ENCODE measurements at places on chromosomes 3 and 15.

DNA sequence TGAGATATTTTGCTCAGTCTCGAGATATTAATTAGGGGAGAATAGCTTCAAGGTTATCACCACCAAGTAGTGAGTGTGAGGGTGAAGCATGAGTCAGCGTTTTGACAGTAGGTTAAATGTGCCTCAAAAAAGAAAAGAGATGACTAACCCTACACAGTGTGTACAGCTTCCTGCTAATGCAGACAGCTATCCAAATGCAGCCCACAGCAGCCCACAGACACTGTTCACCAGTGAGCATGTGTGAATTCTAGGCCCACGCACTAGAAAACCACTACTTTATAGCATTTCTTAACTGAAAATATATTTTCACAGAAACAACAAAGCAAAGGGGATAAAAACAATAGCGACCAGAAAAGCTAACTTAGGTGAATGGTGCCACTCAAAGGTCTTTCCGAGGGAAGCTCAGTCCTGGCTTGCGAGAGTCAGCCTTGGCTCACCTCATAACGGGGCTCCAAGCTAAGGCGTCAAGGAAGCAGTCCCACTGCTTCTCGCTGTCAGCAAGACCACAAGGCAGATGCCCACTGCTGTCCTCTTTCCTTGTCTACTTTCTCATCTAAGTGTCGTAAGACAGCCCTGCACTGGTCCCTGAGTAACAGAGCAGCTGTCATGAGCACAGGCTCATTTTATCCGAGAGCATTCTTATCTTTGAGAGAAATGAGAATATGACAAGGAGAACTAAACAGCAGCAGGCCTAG is 47.6 kb downstream of the TXNRD3 start:
- DNase-seq, result peak; percentile 59

GRCh38 chr15:72147418-72147817 is 29.2 kb downstream of the SENP8 start:
- DNase-seq, result no peak

GRCh38 chr15:60396958-60397771 is 621 bp downstream of the ANXA2 start:
- no peak for DNase-seq

DNA sequence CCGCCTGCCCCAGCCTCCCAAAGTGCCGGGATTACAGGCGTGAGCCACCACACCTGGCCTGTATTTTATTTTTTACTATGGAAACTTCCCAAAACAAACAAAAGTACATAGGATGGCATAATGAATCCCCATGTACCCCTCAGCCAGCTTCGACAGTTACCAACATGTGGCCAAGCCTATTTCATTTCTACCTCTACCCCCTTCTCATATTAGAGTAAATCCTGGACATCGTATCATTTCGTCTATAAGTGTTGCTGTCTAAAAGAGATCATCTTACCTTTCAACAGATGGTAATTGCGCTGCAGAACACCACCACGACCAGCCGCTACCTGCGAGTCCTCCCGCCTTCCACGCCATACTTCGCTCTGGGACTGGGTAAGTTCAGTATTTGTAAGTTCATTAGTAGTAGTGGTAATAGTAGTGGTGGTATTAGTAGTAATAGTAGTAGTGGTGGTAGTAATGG is 44.9 kb downstream of the DLEC1 start:
- DNase-seq, result no peak

- no peak for DNase-seq
Observed at GRCh38 chr3:67044955-67045354, 46.8 kb downstream of the KBTBD8 start.

GRCh38 chr3:194308601-194309449 is 42.3 kb downstream of the CPN2 start:
- no peak for DNase-seq

GRCh38 chr3:141371882-141372281 is 3.6 kb downstream of the ZBTB38 start:
- no peak for DNase-seq

- no peak for DNase-seq
Observed at GRCh38 chr3:2211568-2211967, 112.9 kb downstream of the CNTN4 start.

GRCh38 chr3:55144015-55144673 is 216.3 kb upstream of the LRTM1 start:
- DNase-seq, result no peak

- DNase-seq, result no peak
Observed at GRCh38 chr15:86157606-86158293, 78.1 kb downstream of the AGBL1 start.

DNA sequence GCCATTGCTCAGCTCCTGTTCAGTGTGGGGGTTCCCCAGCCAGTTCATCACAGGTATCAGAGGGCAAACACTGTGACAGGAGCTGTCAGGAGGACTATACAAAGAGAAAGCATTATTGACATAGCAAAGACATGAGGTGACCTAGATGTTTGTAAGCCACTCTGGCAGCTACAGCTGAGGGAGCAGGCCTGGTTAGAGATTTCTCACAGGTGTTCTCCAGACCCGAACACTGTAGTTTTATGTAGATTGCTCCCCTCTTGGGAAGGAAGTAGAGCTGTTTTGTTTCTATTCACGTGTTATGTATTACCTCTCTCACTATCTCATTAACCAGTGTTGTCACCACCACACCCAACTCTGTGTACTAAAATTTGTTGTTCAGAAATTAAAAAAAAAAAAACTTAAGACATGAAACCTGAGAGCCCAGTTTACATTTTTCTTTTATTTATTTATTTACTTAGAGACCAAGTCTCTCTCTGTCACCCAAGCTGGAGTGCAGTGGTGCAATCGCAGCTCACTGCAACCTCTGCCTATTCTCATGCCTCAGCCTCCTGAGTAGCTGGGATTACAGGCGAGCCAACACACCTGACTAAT is 123.7 kb downstream of the RBPMS2 start:
- DNase-seq, result no peak

- DNase-seq, result no peak
Observed at GRCh38 chr15:34709866-34710265, 44.9 kb downstream of the GJD2 start.

DNA sequence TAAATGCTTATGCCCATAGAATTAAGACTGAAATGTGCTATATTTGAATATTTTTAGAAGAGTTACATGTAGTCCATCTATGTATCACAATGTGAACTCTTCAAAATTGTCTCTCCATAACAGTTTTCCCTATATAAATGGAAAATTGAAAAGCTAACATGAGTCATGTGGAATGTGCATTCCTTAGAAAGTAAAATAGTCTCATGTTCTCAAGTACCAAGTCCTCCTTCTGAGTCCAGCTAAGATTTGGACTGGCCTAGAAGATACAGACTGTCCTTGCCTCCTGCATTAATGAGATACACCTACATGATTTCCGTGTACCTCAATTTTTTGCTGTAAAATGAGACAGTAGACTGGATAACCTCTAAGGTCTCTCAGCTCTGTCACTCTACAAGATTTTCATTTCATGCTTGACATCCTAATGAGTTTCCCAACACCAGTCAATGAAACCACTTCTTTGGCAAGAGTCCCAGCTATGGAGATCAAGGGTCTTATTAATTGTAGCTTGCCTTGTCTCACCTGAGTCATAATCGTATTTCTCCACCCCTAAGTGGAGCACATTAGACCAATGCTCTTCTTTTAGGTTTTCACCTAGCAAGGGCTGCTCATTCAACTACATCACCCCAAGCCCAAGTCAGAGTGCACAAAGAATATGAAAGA is 350.6 kb upstream of the IL12A start:
- no peak for DNase-seq

DNA sequence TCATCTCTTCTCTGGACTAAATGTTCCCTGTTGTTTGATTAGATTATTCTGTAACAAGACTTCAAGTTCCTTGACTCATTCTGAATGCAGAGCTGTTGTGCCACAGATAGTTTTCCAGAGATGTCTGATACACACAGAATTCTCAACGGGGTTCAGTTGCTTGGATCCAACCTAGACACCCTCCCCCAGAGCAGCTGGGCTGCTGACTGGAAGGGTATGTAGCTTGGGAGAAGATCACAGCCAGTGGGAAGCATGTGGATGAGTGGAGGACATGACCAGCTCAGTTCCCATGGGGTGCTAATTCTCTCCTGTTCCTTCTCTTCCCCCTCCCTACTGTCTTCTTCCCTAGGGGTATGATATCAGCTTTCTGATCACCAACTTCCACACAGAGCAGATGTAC is 6.6 kb upstream of the TTLL3 start:
- DNase-seq, result no peak

GRCh38 chr3:24520101-24520495 is 25.4 kb upstream of the THRB start:
- no peak for DNase-seq

- DNase-seq, result no peak
Observed at GRCh38 chr15:79513940-79514339, 81.8 kb downstream of the MINAR1 start.

GRCh38 chr15:56891852-56892440 is 26.5 kb upstream of the TCF12 start:
- no peak for DNase-seq

DNA sequence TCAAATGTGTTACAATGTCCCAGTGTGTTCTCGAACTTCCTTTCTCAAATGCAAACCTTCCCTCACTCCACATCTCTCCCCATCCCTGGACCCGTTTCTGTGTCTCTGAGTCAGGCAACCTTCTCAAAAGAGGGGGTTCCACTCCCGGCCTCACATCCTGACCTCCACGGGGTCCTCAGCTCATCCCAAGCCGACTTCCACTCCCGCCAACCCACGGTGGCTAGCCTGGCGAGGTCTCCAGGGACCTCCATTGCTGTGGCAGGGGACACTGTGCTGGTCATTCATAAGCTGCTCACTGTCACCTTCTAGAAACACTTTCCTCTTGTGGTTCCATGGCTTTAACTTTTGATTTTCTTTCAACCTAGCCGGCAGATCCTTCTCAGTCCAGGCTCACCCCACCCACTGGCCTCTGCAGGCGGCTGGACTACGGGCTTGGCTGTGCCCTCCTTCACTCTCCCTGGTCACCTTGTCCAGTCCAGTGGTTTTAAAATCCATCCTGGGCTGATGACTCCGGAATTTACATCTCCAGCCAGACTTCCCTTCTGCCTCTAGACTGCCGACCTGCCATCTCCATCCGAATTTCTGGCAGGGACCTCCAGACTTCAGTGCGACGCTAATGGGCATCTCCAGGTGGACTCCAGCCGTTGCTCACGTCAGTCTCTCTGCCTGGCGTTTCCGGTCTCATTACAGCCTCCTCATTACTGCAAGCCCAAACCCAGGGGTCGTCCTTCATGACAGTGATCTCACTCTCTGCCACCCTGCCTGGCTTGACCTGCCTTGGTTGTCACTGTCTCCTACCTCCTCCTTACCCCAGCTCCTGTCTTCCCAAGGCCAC is 20.0 kb downstream of the ABTB1 start:
- DNase-seq, result no peak

DNA sequence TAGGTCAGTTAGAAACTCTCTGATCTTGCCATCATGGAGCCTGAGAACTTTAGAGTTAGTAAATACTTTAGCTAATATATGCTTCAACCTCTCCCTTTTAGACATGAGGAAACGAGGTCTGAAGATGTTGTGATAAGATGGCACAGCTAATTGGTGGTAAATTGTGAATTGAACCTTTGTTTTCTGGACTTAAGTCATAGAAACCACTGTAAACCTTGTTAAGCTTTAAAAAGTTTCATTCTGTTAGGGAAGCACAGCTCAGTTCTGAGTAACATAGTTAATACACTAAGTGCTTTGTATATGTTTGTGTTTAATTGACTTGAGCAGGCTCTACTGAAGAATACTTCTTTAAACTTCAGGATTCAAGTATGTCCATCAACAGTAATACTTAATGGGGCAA is 108.6 kb downstream of the AKAP13 start:
- DNase-seq, result no peak

GRCh38 chr15:74692327-74692726 is 3.5 kb downstream of the EDC3 start:
- no peak for DNase-seq

- DNase-seq, result no peak
Observed at GRCh38 chr3:115052906-115053305, 94.2 kb downstream of the ZBTB20 start.

DNA sequence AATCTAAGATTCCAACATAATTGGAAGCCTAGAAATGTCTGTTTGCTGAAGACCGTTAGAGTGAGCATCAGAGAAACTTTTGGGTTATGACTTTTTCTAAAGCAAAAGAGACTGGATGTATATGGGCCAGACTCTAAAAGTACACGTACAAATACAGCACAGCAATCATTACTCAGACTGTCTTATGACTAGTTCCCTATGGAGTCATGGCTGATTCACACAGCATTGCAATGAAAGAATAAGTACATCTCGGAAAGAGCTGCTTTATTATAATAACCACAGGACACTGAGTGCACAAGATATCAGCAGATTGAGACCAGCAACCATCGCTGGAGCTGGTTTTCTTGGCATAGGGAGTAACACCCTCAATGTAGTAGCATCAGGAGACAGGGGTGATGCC is 618.6 kb downstream of the NLGN1 start:
- DNase-seq, result no peak

DNA sequence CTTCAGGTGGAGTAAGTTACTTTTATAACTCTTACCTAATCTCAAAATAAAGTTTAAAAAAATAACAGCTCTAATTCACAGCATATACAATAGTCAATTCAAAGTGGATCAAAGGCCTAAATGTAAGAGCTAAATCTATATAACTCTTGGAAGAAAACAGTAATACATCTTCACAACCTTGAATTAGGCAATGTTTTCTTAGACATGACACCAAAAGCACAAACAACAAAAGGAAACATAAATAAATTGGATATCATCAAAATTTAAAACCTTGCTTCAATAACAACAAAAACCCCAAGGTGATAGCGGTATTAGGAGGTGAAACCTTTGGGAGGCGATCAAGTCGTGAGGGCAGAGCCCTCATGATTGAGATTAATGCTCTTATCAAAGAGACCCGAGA is 12.8 kb downstream of the DENND6A start:
- no peak for DNase-seq

- DNase-seq, result no peak
Observed at GRCh38 chr3:134867277-134867676, 72.2 kb downstream of the EPHB1 start.

GRCh38 chr3:64908251-64908685 is 220.5 kb upstream of the ADAMTS9 start:
- no peak for DNase-seq

DNA sequence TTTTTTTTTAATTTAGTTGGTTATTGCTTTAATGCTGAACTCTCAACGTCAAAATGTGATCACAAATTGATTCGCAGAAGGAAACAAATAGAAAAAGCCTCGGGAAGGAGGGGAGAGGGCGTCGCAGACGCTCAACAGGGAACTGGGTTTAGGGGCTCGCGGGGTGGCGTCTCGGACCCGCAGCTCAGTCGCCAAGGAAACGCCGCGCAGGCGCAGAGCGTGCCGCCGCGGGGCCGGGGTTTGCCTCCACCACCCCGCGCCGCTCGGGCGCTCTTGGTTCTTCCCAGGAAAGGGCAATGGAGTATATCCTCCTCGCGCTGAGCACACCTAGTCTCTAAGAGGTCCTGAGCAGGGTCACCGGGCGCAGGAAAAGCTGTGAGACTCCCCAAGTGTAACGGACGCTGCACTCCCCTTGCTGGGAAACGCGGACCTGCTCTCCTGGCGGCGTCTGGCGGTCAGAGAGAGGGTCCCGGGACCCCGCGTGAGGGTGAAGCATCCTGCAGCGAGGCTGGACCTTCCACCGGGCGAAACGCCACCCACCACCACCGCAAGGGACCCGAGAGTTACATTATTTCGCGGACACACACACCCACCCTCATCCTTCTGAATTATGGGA is 753 bp downstream of the PLCH1 start:
- peak; percentile 83 for DNase-seq
